ENCODE measurements at places on chromosomes 7 and 10. TPM values are rescaled to one million over a fixed set of nuclear protein-coding genes. Genes with fewer than 3 reads are reported as not detected.

The SLC18A3 gene
- 19.9 TPM for polyA plus RNA-seq

The MACROH2A2 gene
- 84.2 TPM for polyA plus RNA-seq

The CALD1 gene
- polyA plus RNA-seq = 83.1 TPM

The UNCX gene
- 3.9 TPM for polyA plus RNA-seq

- H3K36me3 ChIP-seq = peaks cover 16% of the 10 kb centered on the region
- H3K4me1 ChIP-seq = peaks cover 18% of the 10 kb centered on the region
- H3K27ac ChIP-seq = no peak overlapping the region
- H3K27me3 ChIP-seq = peaks cover 81% of the 10 kb centered on the region
Observed at GRCh38 chr10:129958148-129958628, 5.9 kb downstream of the EBF3 start.

DNA sequence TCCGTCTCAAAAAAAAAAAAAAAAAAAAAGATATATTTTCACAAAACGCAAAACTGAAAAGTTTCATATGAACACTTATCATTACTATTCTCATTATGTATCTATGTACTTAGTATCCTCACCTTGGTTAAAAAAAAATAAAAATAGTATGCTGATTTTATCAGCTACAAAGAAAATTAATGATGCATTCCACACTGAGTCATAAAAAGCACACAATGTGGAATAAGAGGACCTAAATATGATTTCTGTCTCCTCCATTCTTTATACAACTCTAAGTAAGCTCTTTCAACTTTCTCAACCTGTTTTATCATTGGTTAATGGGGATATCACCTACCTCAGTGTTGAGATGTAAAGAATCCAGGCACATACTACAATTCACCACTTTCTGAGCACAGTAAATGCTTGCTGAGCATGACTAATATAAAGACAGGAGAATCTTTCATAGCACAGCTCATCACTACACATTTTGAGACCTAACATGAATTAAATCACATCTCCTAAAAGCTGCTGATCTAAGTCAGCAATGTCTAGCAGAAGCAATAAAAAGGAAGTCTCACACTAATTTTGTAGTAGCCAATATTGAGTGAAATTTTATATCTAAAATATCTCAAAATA is 2.7 kb downstream of the SNX13 start:
- DNase-seq = no peak
- H3K4me1 ChIP-seq = no peaks in the 10 kb centered on the region
- no peaks in the 10 kb centered on the region for H3K27me3 ChIP-seq
- no peak overlapping the region for H3K27ac ChIP-seq
- H3K36me3 ChIP-seq = no peaks in the 10 kb centered on the region

GRCh38 chr10:51082857-51083256 is 8.6 kb downstream of the PRKG1 start:
- H3K4me1 ChIP-seq = no peaks in the 10 kb centered on the region
- no peaks in the 10 kb centered on the region for H3K27me3 ChIP-seq
- no peak overlapping the region for H3K4me3 ChIP-seq
- H3K36me3 ChIP-seq = no peaks in the 10 kb centered on the region
- no peak overlapping the region for H3K27ac ChIP-seq
- no peak for DNase-seq

DNA sequence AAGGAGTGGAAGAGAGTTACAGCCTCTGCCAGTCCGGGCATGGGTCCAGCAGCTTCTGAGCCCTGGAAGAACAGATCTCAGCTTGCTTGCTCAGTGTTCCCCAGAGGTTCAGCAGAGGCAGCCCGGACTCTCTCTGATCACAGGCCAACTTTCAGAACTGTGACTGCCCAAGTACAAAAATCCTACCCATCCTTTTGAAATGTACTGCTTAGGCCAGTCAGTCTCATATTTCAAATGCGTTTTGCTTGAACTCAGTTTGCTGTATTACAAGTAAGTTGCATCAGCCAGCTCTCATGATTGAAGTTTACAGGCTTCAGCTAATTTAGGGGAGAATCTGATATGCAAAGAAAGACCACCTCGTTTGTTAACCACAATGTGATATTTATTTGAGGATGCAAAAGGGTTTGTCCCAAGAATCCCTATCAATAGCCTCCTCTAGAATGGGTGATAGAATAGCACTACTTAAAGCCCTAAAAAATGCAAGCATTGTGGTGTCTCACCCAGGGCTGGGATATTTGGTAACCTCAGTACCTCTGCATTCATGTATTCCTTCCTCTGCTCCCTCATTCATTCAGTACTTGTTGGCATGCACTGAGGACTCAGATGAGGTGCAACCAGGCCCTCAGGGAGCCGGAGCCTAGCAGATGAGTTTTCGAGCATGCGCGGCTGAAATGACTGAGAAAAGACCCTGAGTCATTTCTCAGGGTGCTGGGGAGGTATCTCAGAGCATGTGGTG is 7.0 kb downstream of the AIMP2 start:
- no peak overlapping the region for H3K4me3 ChIP-seq
- H3K27ac ChIP-seq = peak overlapping the region; percentile 67
- no peaks in the 10 kb centered on the region for H3K27me3 ChIP-seq

- H3K27ac ChIP-seq = no peak overlapping the region
- no peaks in the 10 kb centered on the region for H3K4me1 ChIP-seq
- no peak overlapping the region for H3K4me3 ChIP-seq
- no peaks in the 10 kb centered on the region for H3K27me3 ChIP-seq
Observed at GRCh38 chr7:18520450-18521235, 25.1 kb downstream of the HDAC9 start.

DNA sequence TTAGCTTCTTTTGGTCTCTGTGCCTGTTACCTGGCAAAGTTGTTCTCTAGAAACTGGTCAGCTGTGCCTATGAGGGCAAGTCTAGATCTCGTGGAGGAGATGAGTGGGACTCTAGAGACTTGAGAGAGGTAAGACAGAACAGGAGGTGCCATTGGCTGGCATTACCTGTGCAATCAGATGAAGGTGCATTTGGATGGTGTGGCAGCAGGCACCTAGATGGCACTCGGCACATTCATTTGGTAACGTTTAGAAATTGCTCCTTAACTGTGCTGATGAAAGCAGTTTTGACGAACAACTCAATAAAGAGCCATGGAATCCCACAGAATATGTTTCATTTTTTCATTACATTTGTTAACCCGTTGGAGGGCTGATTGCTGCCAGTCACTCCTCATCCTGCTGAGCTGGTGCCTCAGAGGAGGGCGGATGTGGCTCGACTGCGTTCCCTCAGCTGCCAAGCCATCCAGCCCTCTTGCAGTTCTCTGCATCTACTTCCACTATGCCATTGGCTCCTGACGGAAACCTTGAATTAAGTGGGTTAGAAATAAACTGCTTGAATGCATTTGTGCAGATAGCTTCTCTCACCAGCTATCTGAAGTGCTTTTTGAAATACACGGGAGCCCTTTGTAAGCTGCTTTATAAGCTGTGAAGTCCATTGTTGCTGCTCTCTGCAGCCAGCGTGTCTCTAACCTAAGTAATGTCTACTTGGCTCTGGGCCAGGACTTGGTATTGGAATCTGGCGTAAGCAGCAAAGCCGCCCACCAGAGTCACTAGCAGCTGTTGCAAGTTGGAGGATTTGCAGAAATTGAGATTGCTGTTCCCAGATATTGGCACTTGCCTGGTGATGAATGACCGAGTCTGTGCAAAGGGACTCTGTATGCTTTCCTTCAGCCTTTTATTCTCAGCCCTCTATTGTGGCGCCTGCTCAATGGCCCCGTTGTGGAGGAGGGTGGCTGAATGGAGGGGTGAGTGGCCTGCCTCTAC is 87.4 kb downstream of the LRRC4 start:
- H3K4me1 ChIP-seq = peaks cover 16% of the 10 kb centered on the region
- H3K27me3 ChIP-seq = no peaks in the 10 kb centered on the region
- peak overlapping the region; percentile 10 for H3K4me3 ChIP-seq
- DNase-seq = peak; percentile 84
- no peaks in the 10 kb centered on the region for H3K36me3 ChIP-seq

- H3K4me3 ChIP-seq = no peak overlapping the region
- no peaks in the 10 kb centered on the region for H3K4me1 ChIP-seq
- no peaks in the 10 kb centered on the region for H3K27me3 ChIP-seq
- no peak overlapping the region for H3K27ac ChIP-seq
- DNase-seq = no peak
Observed at GRCh38 chr7:34269084-34269483, 363.7 kb downstream of the BMPER start.

DNA sequence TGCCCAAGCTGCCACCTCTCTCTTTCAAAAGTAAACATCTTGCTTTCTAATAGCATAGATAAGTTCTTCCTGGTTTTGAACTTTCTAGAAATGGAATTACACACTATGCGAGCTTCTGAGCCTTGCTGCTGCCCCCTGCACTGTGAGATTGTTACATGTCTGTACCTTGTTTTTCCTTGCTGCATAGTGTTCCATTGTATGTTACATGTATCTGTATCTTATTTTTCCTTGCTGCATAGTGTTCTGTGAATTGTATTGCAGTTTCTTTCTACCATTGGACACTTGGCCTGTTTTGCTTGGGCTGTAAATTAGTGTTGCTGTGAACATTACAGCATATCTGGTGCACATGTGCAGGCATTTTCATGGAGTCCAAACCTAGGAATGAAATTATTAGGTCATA is 24.0 kb upstream of the VWA2 start:
- no peaks in the 10 kb centered on the region for H3K4me1 ChIP-seq
- no peaks in the 10 kb centered on the region for H3K27me3 ChIP-seq

- H3K27ac ChIP-seq = no peak overlapping the region
- no peaks in the 10 kb centered on the region for H3K36me3 ChIP-seq
- H3K4me3 ChIP-seq = no peak overlapping the region
- DNase-seq = peak; percentile 3
Observed at GRCh38 chr7:38000272-38000671, 79.8 kb downstream of the EPDR1 start.

DNA sequence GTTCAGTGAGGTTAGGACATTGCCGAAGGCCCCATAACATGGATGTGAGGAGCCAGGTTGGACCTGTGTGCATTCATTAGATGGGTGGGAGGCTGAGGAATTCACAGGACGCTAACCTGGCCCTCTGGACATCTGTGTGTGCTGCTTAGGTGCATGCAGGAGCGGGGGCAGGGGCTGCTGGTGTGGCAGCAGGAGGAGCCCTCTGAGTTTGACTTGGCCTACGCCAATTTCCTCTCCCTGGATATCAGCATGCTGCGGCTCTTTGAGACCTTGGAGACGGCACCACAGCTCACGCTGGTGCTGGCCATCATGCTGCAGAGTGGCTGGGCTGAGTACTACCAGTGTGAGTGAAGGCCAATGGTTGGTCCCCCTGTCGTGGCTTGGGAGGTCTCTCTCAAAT is 34.5 kb upstream of the MMD2 start:
- peaks cover 65% of the 10 kb centered on the region for H3K36me3 ChIP-seq
- no peaks in the 10 kb centered on the region for H3K27me3 ChIP-seq
- no peak overlapping the region for H3K4me3 ChIP-seq

DNA sequence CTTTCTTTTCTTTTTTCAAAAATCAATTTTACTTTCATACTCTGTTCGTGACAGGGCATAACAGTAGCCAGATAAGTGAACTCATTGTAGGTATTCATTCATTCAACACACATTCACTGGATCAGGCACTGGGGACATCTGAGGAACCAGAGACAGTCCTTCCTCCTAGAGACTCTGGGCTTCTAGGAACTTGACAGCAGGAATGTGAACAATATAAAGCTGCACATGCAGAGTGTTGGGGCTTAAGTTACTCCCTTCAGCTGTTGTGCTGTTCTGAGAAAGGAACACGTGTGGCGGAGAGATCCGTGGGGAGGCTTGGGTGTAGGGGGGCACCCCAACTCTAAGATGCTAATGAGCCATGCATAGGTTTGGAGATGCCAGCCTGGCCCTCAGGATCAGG is 120.4 kb downstream of the PKD1L1 start:
- no peaks in the 10 kb centered on the region for H3K27me3 ChIP-seq
- H3K36me3 ChIP-seq = no peaks in the 10 kb centered on the region
- H3K4me3 ChIP-seq = no peak overlapping the region
- H3K27ac ChIP-seq = peak overlapping the region; percentile 57
- peaks cover 41% of the 10 kb centered on the region for H3K4me1 ChIP-seq
- peak; percentile 56 for DNase-seq

DNA sequence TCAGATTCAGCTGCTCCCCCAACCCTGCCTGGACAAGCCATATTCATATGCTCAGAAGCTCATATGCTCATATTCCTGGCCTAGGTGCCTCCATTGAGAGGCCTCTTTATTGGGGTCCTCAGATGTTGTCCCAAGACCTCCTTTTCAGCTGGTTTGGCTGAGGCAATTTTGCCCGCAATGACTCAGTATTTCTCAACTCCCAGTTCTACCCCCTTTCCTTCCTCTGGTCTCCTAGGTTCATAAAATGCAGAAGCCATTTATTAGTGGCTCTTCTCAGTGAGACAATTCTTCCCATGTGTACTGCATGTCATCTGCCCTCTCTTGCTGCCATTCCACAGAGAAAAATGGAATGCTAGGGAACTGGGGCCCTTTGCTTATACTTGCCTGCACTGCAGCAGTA is 110.7 kb downstream of the INHBA start:
- DNase-seq = no peak
- H3K27me3 ChIP-seq = no peaks in the 10 kb centered on the region
- no peaks in the 10 kb centered on the region for H3K4me1 ChIP-seq
- no peak overlapping the region for H3K4me3 ChIP-seq
- no peaks in the 10 kb centered on the region for H3K36me3 ChIP-seq

- peaks cover 35% of the 10 kb centered on the region for H3K4me1 ChIP-seq
- H3K27me3 ChIP-seq = no peaks in the 10 kb centered on the region
- DNase-seq = no peak
- no peak overlapping the region for H3K27ac ChIP-seq
- no peak overlapping the region for H3K4me3 ChIP-seq
- peaks cover 2% of the 10 kb centered on the region for H3K36me3 ChIP-seq
Observed at GRCh38 chr7:55134786-55135185, 116.0 kb downstream of the EGFR start.

DNA sequence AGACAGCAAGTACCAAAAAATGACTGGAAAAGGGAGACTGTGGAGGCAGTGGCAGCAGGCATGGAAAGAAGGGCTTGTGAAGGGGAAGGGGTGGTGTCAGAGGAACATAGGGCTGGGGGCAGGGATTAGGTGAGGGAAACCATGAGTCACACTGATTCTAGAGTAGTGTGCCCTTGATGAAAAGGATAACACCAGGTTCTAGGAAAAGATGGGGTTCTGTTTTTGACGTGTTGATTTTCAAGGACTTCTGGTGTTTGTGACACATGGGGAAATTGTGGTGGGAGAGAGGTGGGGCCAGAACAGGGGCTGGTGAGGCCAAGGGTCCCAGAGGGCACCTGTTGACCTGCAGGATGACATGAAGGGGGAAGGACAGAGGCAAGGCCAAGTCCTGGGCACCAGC is 57.1 kb downstream of the FIGNL1 start:
- no peaks in the 10 kb centered on the region for H3K36me3 ChIP-seq
- H3K4me1 ChIP-seq = no peaks in the 10 kb centered on the region
- H3K4me3 ChIP-seq = no peak overlapping the region
- no peaks in the 10 kb centered on the region for H3K27me3 ChIP-seq

GRCh38 chr10:100327007-100327717 is 2.9 kb downstream of the PKD2L1 start:
- no peaks in the 10 kb centered on the region for H3K4me1 ChIP-seq
- no peak overlapping the region for H3K4me3 ChIP-seq
- DNase-seq = no peak
- H3K27ac ChIP-seq = no peak overlapping the region
- no peaks in the 10 kb centered on the region for H3K36me3 ChIP-seq
- peaks cover 13% of the 10 kb centered on the region for H3K27me3 ChIP-seq

DNA sequence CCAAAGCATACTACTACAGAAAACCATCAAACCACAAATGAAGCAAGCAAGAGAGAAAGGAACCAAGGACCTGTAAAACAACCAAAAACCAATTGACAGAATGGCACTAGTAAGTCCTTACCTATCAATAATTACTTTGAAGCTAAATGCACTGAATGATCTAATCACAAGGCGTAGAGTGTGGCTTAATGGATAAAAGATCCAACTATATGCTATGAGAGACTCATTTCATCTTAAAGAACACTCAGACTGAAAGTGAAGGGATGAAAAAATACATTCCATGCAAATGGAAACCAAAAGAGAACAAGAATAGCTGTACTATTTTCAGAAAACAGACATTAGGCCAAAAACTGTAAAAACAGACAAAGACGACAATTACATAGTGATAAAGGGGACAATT is 70.7 kb downstream of the CRPPA start:
- no peaks in the 10 kb centered on the region for H3K4me1 ChIP-seq
- H3K27ac ChIP-seq = no peak overlapping the region
- DNase-seq = no peak

Data from spinal cord (tissue), 10 donors.